Left cardiac atrium (tissue), 4 donors: ENCODE measurements at places on chromosomes 4 and X. TPM values are rescaled to one million over a fixed set of nuclear protein-coding genes. Genes with fewer than 3 reads are reported as not detected.

- DNase-seq: no peak
Measured at GRCh38 chr4:169492436-169493163, 119.8 kb downstream of the NEK1 start.

- peak; percentile 54 for DNase-seq
Measured at GRCh38 chr4:8917868-8918783, 46.5 kb upstream of the HMX1 start.

DNA sequence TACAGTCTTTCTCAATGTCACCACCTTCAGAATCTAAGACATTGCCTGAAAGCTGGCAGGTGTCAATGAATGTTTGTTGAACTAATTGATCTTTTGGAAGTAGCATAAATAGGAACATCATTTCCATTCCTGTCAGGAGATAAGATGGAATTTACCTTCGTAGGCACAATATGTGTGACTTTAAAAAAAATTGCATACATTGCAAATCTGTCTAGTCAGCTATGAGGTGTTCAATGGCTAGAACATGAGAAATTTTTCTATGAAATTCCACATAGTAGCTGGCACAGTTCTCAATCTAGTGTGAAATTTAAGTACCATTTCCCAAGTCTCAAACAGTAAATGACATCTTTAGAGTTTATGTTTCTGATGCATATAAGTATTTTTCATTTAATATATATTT is 10.3 kb downstream of the PAGE2 start:
- no peak for DNase-seq

PABPC1L2A gene
- not detected for total RNA-seq
